ENCODE measurements at places on chromosomes 6 and 20.

DNA sequence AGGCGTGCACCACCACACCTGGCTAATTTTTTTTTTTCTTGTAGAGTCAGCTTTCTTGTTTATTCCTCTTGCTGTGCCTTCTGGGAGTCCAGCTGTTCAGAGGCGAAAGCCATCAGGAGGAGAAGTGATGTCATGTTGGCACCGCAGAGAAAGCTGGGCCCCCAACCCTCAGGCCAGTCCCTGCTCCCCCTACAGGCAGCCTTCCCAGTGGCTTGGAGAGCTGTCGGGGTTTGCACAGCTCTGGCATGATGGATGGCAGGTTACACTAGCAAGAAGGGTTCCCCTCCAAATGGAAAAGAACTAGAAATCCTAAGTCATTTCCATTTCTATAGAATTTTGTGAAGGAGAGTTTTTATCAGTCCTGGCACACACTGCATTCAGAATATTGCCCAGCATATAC, 72.6 kb downstream of the C6orf52 start:
- no peak for DNase-seq

DNA sequence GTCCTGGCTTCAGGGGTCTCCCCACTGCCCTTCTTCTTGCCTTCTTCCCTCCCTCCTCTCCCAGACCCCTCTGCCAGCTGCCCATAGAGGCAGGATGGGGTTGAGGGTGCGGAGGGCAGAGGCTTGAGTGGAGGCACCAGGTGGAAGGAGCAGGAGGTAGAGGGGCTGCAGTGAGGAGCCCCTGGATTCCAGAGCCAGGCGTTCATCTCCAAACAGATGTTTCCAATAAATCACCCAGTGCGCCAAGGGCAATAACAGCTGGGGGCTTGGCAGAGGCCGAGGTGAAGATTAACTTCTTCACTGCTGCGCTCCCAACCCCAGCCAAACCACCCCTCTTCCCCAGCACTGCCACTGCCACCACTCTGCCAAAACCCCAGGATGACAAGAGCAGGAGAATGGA, 10.7 kb downstream of the MDFI start:
- DNase-seq = no peak

DNA sequence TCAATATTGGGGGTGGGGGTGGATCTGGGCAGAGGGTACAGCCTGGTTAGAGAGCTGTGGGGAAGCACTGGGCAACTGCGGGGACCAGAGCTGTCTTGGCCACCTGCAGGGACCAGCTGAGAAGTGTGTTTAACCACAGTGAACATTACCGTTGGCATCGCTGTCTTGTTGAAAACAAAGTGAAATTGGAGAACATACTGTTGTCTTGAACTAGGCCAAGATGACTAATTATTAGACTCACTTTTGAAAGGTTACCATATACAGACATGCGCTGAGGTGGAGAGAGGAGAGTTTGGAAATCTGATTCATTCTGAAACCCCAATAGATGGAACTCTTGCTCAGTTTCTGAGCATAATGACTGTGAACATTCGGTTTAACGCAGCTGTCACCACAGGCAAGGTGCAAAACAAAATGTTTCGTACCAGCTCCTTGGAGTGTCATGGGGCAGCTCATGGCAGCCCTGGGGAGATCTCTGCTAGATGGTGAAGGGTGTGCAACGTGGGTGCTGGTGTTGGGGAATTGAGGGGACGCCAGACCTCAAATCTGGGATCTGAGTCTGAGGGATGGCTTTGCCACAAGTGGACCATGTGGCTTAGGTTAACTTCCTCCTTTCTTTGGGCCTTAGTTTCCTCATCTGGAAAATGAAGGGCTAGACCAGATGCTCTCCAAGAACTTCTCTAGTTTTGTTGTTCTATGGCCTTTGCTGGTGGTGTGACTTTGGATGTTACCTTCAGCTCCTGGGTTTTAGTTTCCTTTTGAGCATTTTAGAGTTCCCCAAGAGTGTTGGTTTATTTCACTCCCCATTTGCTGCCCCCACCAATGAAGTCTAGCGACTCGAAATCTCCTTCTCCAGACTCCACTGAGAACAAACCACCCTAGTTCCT, 24.6 kb upstream of the GTSF1L start:
- peak; percentile 18 for DNase-seq

- DNase-seq = no peak
These were observed 443.6 kb downstream of the CDC5L start for GRCh38 chr6:44831002-44831610.

DNA sequence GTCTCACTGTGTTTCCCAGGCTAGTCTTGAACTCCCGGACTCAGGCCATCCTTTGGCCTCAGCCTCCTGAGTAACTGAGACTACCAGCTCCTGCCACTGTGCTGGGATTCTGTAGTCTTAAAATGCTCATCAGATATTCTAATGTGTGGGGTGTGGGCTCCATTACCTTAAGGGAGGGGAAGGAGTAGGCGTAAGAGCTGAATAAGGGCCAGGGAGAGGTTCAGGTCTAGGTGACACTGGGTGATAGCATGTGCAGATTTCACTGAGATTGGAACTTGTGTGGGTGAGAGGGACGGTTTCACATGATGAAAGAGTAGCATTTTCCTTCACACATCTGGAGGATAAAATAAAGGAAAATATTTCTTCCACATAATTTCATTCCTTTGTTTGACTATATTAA, 8.5 kb downstream of the AKAP12 start:
- no peak for DNase-seq

DNA sequence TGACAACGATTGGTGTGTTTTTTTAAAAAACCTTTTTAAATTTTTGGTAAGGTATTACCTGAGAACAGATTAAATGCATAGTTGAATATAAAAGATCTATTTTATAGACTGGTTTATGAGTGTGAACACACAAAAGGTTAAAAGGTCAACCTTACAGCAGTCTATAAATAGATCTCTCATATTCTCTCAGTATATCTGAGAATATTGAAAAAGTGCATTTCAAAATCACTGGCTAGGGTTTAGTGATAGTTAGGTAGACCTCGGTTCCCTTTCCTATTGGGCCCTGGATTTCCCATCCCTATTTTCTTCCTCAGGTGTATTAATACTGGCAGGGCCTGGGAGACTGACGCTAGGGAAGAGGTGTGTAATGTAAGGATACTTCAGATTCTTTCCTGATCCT, 723 bp upstream of the ZNF451 start:
- no peak for DNase-seq

- DNase-seq = no peak
These were observed 93.1 kb downstream of the HFE start for GRCh38 chr6:26180346-26180745.

DNA sequence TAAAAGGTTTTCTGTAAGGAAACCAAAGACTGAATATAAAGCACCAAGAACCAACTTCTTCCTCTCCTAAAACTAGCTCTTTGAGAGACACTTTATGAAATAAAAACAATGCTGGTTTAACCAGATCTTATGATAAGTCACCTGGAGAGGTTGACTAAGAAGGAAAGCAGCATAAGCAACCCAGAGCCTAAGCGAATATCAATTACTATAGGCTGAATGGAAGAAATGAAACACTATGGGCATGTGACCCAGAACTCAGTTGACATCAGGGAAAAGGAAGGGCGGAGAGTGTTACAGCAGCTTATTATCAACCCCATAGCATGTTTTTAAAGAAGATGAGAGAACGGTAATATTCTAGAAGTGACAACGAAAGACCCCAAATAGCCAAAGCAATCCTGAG, 94.1 kb upstream of the STMND1 start:
- DNase-seq = no peak

DNA sequence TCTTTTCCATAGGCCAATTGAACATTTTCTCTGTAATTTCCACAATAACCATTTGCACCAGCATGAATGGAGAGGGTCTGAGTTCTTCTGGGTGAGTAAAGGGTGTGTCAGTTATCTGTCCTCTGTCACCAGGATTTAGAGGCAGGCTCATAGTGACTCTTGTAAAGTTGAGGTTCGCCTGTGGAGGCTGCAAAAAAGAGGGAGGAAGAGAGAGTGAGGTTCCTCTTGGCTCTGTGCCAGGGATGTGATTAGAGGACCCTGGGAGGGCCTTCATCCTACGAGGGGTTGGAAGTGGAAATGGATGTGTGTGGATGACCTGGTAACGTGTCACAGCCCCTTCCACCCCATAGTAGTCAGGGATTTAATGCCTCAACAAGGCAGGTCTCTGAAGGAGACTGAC, 242.0 kb downstream of the ESR1 start:
- DNase-seq = no peak

DNA sequence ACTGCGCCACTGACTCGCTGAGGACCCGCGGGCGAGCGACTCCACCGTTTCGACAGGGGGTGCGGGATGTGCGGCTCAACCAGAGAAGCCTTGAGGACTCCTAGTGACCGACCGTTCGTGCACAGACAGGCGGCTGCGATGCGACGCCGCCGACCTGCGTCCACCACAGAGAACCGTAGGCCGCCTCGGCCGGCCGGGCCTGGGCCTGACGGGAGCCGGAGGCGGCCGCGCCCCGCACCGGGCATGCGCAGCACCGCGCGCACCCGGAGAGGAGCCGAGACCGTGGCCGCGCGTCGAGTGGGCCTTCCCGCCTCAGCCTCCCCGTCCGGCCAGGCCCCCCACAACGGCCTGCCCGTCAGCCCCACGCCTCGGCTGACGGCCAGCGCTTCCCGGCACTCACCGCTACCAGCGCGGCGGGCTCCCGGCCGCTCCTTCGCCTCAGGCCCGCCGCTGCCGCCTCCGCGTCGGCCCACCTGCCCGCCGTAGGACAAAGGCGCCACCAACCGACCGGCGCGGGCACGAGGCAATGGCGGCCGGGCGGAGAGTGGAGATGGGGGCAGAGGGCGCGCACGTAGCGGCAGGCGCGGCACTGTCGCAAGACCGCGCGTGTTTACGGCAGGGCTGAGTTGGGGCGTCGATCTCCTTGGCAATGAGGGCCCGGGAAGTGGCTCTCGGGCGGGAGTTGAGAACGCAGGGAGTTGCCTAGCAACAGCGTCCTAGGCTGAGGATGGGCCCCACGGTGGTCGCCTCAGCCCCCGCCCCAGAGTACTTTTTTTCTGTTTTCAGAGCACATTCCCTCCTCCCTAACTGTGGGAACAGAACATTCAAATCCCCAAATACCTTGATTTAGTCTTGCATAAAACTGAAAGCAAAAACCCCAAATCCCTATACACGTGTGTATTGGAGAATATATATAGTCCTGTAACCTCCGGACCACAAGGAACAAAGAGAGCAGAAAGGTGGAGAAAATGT, at the start of gene NCOA5:
TSS of gene NCOA5 (minus strand) at position 546 of the 972 bp plus-strand sequence. CDS start 10,538 bp downstream, outside the sequence.
- peak; percentile 95 for DNase-seq

DNA sequence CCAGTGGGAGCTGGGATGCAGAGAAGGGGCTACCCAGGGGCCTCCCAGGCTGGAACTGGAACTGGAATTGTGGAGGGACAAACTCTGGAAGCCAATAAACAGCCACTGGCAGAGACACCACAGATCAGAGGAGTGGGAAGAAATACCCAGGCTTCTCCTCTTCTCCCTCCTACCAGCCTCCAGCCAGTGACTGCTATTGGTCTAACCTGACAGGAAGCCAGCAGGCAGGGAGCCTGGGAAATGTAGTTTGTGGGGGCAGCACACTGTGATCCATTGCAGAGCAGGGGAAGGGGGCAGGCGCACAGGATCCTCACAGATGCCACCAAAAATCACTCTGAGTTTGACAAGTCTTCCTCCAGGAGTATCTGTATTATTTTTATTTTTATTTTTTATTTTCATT, 12.1 kb upstream of the MLN start:
- peak; percentile 19 for DNase-seq

DNA sequence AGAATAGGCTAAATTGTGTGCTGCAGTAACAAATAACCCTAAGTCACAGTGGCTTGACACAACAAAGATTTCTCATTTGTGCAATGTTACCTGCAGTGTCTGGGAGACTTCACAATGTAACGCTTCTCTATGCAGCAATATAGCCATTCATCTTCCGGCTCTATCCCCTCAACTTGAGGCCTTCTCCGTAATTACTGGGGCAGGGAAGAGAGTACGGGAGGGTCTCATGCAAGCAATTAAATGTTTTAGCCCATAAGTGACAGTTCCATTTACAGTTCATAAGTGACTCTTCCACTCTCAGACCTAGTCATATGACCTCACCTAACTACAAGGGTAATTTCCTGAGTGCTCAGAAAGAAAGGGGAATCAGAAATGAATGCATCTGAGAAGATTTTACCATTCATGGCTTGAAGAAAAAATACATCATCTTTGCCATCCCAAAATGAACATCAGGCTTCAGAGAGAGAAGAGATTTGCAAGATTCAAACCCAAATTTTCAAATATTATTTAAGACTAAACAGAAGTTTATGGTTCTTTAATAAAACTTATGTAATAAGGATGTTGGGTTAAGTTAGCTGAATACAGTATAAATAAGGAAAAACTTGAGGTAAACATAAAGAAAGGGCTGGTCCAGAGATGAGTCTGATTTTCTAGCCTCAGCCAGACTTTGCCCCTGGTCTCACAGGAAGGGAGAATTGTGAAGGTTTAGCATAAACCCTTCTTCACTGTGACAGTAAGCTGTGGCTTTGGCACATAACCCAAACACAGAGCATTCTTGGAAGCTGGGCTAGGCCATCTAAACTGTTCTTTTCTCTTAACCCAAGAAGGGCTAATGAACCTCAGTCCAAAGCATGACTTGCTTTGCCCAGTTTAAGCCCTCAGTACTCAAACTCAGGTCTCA, 13.3 kb downstream of the GPR6 start:
- no peak for DNase-seq

DNA sequence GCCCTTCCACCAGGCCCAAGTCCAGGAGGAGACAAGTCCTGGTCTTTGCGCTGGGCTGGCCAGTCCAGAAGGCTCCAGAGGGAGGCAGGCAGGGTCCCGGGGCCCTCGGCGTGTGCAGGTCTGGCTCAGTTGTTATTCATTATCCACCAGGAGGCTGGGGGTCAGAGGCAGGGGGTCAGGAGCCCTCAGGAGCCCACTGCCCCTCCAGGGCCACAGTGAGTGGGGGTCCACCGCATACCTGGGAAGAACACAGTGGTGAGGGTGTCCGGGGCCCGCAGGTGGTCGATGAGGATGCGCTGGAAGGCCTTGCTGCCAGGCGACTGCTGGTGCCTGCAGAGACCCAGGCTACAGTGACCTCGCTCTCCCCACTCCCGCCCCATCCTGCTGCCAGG, 4.4 kb upstream of the C20orf144 start:
- DNase-seq = no peak

DNA sequence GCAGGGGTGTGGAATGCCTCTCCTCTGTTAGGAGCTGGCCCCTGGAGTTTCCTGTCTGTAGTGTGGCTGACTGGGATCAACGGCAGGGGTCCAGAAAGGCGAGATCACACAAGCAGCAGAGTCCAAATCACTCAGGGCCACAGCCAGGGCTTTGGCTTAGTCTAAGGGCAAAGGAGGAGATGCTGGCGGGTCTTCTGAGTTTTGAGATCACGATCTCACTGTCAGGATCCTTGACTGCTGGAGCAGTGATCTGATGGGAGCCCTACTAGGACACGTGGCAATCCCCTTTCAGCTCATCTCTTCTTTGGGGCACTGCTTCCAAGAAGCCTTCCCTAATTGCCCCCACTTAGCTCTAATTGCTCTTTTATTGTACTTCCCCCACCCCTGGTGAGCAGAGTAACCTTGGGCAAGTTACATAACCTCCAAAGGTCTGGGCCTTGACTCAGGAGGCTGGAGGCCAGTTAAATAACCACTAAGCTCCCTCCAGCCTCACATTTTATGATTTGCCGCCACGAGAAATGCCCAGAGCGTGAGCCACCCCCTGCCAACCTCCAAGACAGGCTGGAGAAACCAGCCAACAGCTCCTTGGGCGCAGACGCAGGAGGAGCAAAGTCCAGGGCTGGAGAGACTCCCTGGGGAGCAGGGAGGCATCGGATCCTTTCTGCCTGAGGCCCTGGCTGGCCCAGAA, 12.0 kb downstream of the KCNK5 start:
- DNase-seq = no peak

- peak; percentile 20 for DNase-seq
These were observed 550 bp downstream of the PLAGL2 start for GRCh38 chr20:32206760-32207625.

Measured in CD4-positive, alpha-beta T cell treated with Interleukin-21 for 1 hour (primary cell).